ENCODE measurements at places on chromosomes 3 and 15.

- no peak for DNase-seq
Observed at GRCh38 chr15:99454107-99454809, 111.5 kb upstream of the MEF2A start.

DNA sequence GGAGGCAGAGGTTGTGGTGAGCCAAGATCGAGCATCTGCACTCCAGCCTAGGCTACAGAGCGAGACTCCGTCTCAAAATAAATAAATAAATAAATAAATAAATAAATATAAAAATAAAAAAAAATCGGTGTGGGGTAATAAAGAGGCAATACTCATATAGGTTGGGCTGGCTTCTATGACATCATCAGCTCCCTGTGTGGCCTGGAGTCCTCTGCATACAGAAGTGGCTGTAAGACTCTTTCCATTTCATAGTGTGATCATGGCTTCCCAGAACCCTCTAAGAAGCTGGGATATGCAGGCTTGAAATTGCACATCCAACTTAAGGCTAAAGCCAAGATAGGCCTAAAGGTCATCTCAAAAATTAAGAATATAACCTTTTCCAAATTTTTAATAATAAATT lies 101.6 kb downstream of the ZIC4 start:
- no peak for DNase-seq

- no peak for DNase-seq
Observed at GRCh38 chr15:31005660-31006059, 14.2 kb upstream of the MTMR10 start.

DNA sequence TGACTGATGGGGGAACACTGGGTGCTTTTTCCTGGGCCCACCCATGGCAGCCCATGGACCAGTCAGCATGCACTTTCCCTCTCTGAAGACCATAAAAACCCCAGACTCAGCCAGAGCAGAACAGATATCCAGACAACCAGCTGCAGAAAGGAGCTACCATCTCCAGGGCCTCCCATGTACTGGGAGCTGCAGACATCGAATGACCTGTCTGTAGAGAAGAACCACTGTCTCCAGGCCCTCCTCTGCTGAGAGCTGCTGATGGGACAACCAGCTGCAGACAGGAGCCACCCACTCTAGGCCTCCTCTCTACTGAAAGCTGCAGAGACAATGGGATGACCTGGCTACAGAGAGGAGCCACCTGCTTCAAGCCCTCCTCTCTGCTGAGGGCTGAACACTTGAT lies 66.6 kb downstream of the PROS1 start:
- DNase-seq: no peak

- DNase-seq: no peak
Observed at GRCh38 chr15:84921121-84921520, 36.7 kb downstream of the SLC28A1 start.
